ENCODE measurements at places on chromosomes 6 and 20.

- DNase-seq, result no peak
Measured at GRCh38 chr20:41174782-41175181, 37.4 kb downstream of the PLCG1 start.

DNA sequence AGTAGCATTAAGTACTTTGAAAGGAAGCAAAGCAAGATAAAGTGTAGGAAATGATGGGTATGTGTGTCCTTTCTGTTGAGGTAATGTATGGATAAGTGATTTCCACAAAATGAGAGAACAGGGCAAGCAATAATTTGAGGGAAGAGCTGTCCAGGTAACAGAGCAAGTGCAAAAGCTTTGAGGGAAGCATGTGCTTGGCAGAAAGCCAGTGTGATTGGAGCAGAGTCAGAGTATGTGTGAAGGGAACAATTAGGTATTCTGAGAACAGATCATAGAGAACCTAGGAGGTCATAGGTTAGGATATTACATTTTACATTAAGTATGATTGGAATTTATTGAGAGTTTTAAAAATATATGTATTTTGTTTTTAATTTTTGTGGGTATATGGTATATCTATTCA is 30.2 kb upstream of the MAN1A1 start:
- no peak for DNase-seq

GRCh38 chr6:87068795-87069194 is 26.1 kb downstream of the CGA start:
- peak; percentile 20 for DNase-seq

GRCh38 chr6:3770023-3770720 is 18.7 kb upstream of the PXDC1 start:
- no peak for DNase-seq

DNA sequence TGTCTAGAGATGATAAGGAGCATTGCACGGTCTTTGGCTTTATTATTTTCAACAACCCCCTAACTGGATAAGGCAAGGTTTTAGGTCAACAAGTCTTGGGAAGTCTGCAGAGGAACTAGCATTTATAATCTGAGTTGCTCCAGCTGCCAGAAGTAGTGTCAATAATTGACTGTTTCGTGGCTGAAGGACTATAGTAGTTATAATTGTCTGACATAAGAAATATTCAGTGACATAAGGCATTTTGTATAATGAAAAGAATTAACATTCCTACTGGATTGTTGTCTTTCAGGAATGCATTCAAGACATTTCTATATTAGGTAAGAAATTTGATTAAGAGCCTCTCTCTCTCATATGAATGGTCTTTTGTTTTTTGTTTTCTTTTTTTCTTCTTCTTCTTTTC is 136.9 kb upstream of the SGK1 start:
- no peak for DNase-seq

GRCh38 chr20:51807720-51808250 is 5.5 kb upstream of the SALL4 start:
- DNase-seq, result no peak

GRCh38 chr6:139134064-139134395 is 850 bp upstream of the HECA start:
- DNase-seq, result no peak

DNA sequence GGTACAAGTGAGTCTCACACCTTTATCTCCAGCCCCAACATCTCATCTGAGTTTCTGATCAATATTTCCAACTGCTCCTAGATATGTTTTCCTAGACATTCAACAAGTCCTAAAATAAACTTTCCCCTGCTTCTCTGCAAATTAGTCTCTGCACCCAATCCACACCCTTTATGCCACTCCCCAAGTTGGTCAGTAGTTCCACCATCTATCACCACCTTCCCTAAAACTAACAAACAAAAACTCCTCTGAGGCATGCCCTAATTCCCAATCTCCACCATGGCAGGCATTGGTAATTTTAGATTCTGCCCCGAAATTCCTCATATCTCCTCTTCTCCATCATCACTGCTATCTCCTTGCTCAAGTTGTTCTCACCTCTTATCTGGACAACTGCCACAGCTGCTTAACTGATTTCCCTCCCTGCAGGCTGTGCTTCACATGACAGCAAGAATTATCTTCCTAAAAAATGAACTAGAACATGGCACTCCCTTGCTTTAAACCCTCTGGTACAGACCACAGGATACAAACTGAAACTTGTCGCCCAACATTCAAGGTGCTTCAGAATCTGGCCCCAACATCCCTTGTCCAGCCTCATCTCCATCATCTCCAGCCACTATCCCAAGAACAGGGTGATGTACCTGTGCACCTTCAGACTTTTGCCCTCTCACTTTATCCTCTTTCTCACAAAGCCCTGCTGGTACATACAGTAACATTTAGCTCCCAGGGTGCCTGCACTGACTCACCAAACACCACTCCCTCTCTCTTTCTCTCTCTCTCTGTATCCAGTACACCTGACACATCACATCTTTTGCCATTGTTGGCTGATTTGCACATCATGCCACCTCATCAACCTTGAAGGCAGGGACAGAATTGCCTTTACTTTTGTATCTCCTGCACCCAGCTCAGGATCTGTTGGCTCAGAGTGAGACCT is 55.5 kb downstream of the ZHX3 start:
- DNase-seq, result no peak

GRCh38 chr6:88381289-88381642 is 215.1 kb upstream of the CNR1 start:
- DNase-seq, result no peak

GRCh38 chr6:84428300-84428907 is 201.0 kb upstream of the CEP162 start:
- DNase-seq, result peak; percentile 56

DNA sequence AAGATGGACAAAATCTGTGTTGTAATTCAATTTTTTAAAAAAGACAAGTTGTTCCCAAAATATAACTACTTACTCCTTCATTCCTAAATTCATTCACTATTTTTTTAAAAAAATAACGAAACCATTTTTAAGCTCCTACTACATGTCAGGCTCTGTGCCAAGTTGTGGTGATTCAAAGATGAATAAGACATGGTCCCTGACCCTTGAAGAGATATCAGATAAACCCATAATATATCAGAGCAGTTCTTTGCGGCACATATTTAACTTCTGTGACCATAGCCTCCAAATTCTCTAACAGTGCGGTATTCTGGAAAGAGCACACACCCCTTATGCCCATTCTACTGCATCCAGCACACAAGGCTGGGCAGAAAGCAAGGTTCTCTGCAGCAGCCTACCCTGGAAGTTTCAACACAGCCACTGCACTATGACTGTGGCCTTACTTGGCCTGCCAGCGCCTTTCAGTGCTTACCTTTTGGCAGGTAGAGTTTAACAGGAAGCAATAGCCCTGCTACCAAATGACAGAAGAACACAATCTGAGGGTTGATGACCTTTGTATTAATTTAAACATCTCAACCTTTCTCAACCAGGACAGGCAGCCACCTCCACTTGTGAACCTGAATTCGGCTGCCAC is 406.5 kb downstream of the BTBD9 start:
- no peak for DNase-seq

- no peak for DNase-seq
Measured at GRCh38 chr20:22542427-22542826, 41.9 kb downstream of the FOXA2 start.

- DNase-seq, result no peak
Measured at GRCh38 chr6:9675122-9675521, 739.8 kb downstream of the TFAP2A start.

DNA sequence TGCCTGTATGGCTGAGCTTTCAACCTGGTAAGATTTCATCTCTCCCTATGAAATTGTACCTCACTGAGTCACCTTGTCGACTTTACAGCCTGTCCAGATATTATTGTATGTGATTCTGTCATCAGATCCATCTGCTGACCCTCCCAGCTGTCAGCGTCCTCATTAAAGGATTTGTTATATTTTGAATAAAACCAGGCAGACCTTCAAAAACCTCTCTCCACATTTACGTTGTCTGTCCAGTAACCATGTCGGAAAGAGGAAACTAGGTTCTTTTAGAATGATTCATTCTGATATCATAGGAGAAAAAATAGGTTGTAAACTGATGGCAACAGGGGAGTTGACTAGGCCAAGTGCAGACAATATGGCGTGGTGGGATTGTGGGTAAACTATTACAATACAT is 38.5 kb downstream of the TSPYL4 start:
- peak; percentile 28 for DNase-seq

DNA sequence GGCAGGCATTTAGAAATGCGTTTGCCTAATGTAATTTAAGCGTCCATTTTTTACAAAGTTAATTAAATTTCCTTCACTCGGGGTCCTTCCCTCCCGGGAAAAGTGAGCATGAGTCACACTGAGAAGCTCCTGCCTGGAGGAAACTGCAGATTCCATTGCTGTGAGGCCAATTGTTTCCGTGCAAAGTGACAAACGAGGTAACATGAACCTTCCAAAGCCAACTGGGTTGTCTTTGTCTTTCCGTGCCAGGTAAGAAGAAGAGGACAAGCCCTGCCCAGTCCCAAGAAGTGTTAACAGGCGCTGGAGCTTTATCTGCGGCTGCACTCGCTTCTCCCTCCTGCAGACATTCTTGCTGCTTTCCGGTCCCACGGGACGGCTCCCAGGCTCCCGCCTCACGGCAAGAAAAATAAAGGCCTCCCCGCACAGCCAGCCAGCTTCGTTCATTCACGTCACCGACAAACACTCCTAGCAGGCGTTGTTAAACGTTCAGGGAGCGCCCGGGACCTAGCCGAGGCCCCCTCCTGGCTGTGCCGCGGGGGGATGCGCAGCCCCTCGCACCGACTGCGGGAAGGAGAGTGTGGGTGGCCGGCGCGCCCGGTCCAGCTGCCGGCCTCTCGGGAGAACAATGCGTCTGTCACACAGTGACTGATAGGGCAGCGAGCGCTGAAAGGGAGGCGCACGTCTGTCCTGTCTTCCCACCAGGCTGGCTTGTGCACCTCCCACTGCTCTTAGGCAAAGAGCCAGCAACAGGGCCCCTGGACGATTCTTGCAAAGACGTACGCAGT is 61.5 kb upstream of the HDDC2 start:
- peak; percentile 21 for DNase-seq

GRCh38 chr6:46056906-46057529 is 41.4 kb upstream of the CLIC5 start:
- no peak for DNase-seq

DNA sequence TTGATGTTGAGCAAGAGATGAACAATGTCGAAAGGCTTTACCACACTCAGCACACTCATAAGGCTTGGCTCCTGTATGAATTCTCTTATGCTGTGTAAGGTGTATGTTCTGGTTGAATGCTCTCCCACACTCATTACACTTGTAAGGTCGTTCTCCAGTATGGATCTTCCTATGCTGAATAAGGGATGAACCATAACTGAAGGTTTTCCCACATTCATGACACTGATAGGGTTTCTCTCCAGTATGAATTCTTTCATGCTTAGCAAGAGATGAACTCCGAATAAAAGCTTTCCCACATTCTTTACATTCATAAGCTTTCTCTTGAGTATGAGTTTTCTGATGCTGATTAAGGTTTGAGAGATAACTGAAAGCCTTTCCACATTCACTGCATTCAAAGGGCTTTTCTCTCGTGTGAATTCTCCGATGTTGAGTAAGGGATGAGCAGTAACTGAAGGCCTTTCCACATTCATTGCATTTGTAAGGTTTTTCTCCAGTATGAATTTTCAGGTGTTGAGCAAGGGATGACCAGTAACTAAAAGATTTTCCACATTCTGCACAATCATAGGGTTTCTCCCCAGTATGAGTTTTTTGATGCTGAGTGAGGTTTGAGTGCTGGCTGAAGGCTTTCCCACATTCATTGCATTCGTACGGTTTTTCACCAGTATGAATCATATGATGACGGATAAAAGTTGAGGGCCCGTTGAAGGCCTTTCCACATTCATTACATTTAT is 21.1 kb downstream of the ZNF184 start:
- DNase-seq, result no peak

GRCh38 chr20:844473-845225 is 11.1 kb downstream of the FAM110A start:
- DNase-seq, result peak; percentile 81

- peak; percentile 71 for DNase-seq
Measured at GRCh38 chr6:33161354-33162331, 30.6 kb downstream of the COL11A2 start.

DNA sequence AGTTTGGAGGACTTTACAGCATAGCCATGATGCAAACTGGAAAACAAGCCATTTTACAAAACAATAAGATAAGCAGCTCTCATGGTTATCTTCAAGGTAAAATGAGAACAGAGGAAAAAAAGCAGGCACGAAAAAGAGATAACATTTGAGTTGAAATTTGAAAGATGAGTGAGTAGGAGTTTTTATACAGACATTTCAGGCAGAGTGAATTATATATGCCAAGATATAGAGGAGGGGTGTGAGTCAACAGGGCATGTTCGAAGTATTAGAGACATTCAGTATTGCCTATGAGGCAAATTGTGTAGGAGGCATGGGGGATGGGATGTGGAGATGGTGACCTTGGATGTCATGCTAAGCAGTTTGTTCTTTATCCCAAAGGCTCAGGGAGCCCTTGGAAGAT is 240.5 kb upstream of the MAN1A1 start:
- DNase-seq, result no peak

GRCh38 chr6:156866220-156867015 is 89.2 kb downstream of the ARID1B start:
- DNase-seq, result no peak

DNA sequence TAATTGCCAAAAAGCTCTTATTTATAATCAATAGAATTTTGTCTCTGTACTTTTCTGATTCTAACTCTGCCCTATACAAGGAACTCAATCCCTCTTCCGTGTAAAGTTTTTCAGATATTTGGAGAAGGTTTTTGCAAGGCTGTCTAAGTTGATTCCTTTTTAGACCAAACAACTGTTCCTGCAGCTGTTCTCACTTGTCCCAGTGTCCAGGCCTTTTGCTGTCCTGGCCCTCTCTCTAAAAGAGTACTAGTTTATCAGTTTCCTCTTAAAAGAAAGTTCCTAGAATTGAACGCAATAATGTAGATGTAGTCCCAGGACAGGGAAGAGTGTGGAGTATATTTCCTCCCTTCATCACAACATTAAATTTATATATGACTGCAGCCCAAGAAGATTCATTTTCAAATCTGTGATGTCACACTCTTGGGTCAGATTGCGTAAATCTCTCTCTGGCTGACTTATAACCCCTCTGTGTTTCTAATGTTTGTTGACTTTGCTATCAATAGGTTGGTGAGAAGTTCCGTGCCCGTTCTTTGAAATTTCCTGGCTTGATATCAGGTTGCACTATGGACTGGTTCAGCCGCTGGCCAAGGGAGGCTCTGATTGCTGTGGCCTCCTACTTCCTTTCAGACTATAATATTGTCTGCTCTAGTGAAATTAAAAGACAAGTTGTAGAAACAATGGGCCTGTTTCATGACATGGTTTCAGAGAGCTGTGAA is 139.4 kb upstream of the GLP1R start:
- DNase-seq, result no peak

GRCh38 chr6:33123732-33124524 is 48.1 kb downstream of the HLA-DPB1 start:
- peak; percentile 72 for DNase-seq
